ENCODE measurements at places on chromosomes 4 and X. TPM values are rescaled to one million over a fixed set of nuclear protein-coding genes. Genes with fewer than 3 reads are reported as not detected.

DNA sequence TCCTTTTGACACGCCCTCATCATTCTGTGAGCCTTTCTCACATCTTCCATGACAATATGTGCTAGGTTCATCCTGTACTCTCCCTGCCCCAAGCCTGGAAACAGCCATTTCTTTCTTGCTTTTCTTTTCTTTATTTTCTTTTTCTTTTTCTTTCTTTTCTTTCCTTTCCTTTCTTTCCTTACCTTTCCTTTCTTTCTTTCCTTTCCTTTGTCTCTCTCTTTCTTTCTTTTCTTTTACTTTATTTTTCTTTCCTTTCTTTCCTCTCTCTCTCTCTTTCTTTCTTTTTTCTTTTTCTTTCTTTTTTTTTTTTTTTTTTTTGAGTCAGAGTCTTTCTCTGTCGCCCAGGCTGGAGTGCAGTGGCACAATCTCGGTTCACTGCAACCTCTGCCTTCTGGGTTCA, 14.6 kb downstream of the PPP1R3F start:
- no peaks in the 10 kb centered on the region for H3K27me3 ChIP-seq
- no peaks in the 10 kb centered on the region for H3K36me3 ChIP-seq
- H3K4me3 ChIP-seq = no peak overlapping the region
- no peak for DNase-seq
- no peaks in the 10 kb centered on the region for H3K4me1 ChIP-seq

DNA sequence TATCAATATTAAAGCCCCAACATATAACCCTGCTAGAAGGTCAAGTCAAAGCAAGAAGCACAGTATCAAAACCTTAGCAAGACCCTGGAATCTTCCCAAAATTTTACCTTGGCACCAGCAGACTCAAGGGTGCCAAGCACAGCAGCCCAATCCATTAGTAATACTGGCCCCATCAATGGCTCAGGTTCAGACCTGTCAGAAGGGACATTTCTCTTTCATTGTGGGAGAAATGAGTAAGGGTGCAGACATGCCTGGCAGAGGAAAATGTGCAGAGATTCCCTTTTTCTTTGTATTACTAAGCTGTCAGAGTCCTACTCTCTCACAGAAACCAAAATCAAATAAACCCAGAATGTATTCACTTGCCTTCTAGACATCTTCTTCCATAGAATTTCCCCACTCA, 203.9 kb downstream of the EVC2 start:
- H3K4me3 ChIP-seq = no peak overlapping the region
- H3K27ac ChIP-seq = no peak overlapping the region
- no peaks in the 10 kb centered on the region for H3K4me1 ChIP-seq
- no peaks in the 10 kb centered on the region for H3K36me3 ChIP-seq

DNA sequence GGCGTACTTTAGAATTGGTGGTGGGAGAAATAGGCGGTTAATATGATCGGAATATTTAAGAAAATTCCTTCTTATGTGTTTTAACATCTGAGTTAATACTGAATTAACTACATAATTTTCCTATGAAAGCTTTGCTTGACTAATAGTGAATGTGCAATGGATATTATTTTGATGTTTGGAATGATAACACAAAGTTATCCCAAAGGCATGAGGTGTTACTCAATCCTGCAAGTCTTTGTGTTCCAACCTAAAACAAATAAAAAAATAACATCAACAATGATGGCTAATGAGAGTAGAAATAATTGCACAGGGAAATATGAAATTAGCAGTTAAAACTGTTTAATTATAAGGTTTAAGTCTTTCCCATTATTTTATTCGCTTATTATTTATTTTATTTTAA, 183.6 kb upstream of the ARSJ start:
- DNase-seq = no peak
- no peaks in the 10 kb centered on the region for H3K4me1 ChIP-seq
- no peak overlapping the region for H3K4me3 ChIP-seq
- no peaks in the 10 kb centered on the region for H3K36me3 ChIP-seq
- no peak overlapping the region for H3K27ac ChIP-seq

SLC26A1 gene
- not detected for total RNA-seq

GRCh38 chrX:68232206-68232605, 201.1 kb downstream of the OPHN1 start:
- H3K4me1 ChIP-seq = no peaks in the 10 kb centered on the region
- DNase-seq = no peak
- H3K36me3 ChIP-seq = no peaks in the 10 kb centered on the region

DNA sequence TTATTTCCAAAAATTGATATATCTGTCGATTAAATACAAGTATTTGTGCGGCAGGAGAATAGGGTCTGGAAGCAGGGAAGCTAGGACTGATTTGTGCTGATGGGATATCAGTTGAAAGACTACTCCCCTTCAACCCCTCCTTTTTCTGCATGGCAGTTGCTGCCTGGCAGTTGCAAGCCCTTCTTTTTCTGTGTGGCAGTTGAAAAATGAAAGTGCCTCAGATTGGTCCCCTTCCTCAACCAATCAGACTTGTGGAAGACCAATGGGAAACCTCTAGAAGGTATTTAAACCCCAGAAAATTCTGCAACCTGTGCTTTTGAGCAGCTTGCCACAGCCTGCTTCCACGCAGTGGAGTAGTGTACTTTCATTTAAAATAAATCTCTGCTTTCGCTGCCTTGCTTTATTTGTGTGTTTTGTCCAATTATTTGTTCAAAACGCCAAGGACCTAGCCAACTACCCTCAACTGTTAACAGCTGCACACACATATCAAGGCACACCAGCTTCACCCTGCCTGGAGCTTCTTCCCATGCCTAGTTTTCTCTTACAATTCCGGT, 1.5 kb upstream of the TMA16 start:
- peaks cover 9% of the 10 kb centered on the region for H3K4me1 ChIP-seq
- H3K4me3 ChIP-seq = no peak overlapping the region
- no peaks in the 10 kb centered on the region for H3K27me3 ChIP-seq
- DNase-seq = no peak
- H3K36me3 ChIP-seq = no peaks in the 10 kb centered on the region
- no peak overlapping the region for H3K27ac ChIP-seq

TCEAL2 gene
- not detected for total RNA-seq

DNA sequence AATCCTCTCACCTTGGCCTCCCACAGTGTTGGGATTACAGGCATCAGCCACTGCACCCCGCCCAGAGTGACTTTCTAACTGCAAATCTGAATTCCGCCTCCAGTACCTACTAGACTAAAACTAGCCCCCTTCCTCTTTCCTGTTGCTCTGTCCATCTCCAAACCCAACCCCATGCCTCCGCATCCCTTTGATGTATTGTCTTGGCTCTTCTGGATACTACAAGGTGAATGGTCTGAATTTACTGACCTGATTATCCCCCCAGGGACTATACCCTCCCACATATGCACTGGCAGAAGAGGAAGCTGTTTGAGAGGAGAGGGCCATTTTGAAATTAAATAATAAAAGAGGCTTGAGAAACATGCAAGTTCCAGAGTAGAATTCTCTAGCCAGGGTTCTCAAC, 17.7 kb upstream of the TFDP3 start:
- DNase-seq = no peak
- no peaks in the 10 kb centered on the region for H3K27me3 ChIP-seq
- no peaks in the 10 kb centered on the region for H3K36me3 ChIP-seq
- no peak overlapping the region for H3K27ac ChIP-seq
- H3K4me3 ChIP-seq = no peak overlapping the region

RHOXF2 gene
- total RNA-seq = not detected

- DNase-seq = no peak
- H3K4me1 ChIP-seq = no peaks in the 10 kb centered on the region
- H3K4me3 ChIP-seq = no peak overlapping the region
- H3K27me3 ChIP-seq = peaks cover 16% of the 10 kb centered on the region
Measured at GRCh38 chr4:42391355-42391664, 6.0 kb upstream of the SHISA3 start.

DNA sequence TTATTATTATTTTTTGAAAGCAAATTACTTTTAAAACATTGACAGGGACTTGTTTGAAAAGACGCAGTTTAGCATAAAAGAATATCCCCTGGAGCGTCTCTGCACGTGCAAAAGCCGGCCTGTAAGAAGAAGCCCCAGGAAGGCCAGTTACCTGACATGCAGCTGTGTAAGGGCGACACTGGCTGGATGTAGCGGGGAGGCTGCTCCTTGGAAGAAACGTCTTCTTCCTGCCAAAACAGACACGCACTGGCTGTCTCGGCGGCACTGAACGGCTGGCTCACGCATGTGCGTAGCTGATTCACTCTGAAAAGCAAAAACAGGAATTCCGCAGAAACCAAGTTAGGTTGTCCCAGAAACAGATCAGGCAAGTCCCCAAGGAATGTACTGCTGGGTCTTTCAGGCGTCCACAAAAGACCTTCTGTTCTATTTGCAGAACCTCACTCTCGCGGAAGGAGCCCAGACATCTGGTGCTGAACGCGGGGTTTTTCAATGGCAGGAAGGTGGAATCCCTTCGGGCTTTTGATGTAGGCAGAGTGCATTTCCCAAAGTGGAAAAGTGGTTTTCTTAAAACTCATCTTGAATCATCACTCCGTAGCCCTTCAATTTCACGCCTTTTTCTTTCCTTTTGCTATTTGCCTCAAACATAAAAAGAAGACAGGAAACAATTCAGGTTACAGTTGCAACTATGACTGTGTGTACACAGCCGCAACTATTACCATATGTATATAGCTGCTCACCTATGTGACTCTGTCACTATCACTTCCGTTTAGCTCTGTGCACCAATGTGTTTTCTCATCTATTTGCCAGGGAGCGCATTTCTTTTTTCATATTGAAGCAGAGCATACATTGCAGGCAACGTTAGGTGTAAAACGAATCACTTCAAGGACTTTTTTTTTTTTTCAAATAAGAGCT, 38.1 kb upstream of the ARSH start:
- no peak overlapping the region for H3K27ac ChIP-seq
- no peak for DNase-seq
- no peaks in the 10 kb centered on the region for H3K27me3 ChIP-seq
- H3K4me1 ChIP-seq = no peaks in the 10 kb centered on the region
- H3K4me3 ChIP-seq = no peak overlapping the region

SRPX2 gene
- 15.6 TPM for total RNA-seq

DNA sequence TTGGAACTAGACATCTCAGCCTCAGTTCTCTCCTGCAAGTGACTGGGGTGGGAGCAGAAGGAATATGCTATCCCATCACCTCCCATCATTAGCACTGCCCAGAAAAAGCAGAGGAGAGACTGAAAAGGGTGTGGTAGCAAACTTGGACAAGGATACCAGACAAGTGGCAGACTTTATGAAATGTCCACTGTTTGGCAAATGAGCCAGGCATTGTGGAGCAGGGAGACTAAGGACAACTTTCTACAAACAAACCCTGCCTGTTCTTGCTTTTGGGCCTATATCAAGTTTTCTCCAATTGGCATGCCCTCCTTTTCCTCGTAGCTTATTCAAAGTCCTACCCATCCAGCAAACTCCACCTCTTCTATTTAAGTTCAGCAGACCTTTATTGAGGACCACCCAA, 41.6 kb downstream of the ZCCHC12 start:
- peak overlapping the region; percentile 74 for H3K27ac ChIP-seq
- H3K4me3 ChIP-seq = no peak overlapping the region
- no peak for DNase-seq
- no peaks in the 10 kb centered on the region for H3K27me3 ChIP-seq
- H3K4me1 ChIP-seq = no peaks in the 10 kb centered on the region

GAB3 gene
- 0.92 TPM for total RNA-seq

PTPN13 gene
- total RNA-seq = 1.9 TPM

G3BP2 gene
- total RNA-seq = 226 TPM

NALF2 gene
- not detected for total RNA-seq

CHST7 gene
- total RNA-seq = 15.3 TPM

TMSB15C gene
- total RNA-seq = 0.41 TPM

GRCh38 chr4:107896646-107897045, 34.7 kb upstream of the CYP2U1 start:
- H3K36me3 ChIP-seq = no peaks in the 10 kb centered on the region
- H3K4me1 ChIP-seq = no peaks in the 10 kb centered on the region
- no peak overlapping the region for H3K27ac ChIP-seq
- no peak overlapping the region for H3K4me3 ChIP-seq
- no peaks in the 10 kb centered on the region for H3K27me3 ChIP-seq
- DNase-seq = no peak

- no peak overlapping the region for H3K4me3 ChIP-seq
- H3K27me3 ChIP-seq = no peaks in the 10 kb centered on the region
- no peak for DNase-seq
- H3K4me1 ChIP-seq = peaks cover 47% of the 10 kb centered on the region
- peak overlapping the region; percentile 65 for H3K27ac ChIP-seq
Measured at GRCh38 chrX:38636949-38637819, 75.8 kb downstream of the TSPAN7 start.

- DNase-seq = no peak
- H3K36me3 ChIP-seq = no peaks in the 10 kb centered on the region
- H3K27me3 ChIP-seq = no peaks in the 10 kb centered on the region
- peak overlapping the region; percentile 90 for H3K27ac ChIP-seq
- H3K4me3 ChIP-seq = peak overlapping the region; percentile 76
Measured at GRCh38 chr4:105148356-105148755, 1.7 kb downstream of the TET2 start.

- no peak overlapping the region for H3K27ac ChIP-seq
- no peaks in the 10 kb centered on the region for H3K36me3 ChIP-seq
- H3K4me3 ChIP-seq = no peak overlapping the region
- H3K4me1 ChIP-seq = peaks cover 6% of the 10 kb centered on the region
- peak; percentile 19 for DNase-seq
Measured at GRCh38 chr4:182643801-182644682, 273.1 kb downstream of the DCTD start.

GRCh38 chrX:10327651-10328050, 170.9 kb downstream of the CLCN4 start:
- no peaks in the 10 kb centered on the region for H3K27me3 ChIP-seq
- H3K36me3 ChIP-seq = no peaks in the 10 kb centered on the region
- H3K4me1 ChIP-seq = no peaks in the 10 kb centered on the region
- no peak overlapping the region for H3K27ac ChIP-seq

- no peaks in the 10 kb centered on the region for H3K36me3 ChIP-seq
- DNase-seq = no peak
- H3K4me3 ChIP-seq = no peak overlapping the region
- H3K4me1 ChIP-seq = no peaks in the 10 kb centered on the region
- no peaks in the 10 kb centered on the region for H3K27me3 ChIP-seq
- H3K27ac ChIP-seq = no peak overlapping the region
Measured at GRCh38 chr4:96729641-96730040, 889.7 kb downstream of the PDHA2 start.

DNA sequence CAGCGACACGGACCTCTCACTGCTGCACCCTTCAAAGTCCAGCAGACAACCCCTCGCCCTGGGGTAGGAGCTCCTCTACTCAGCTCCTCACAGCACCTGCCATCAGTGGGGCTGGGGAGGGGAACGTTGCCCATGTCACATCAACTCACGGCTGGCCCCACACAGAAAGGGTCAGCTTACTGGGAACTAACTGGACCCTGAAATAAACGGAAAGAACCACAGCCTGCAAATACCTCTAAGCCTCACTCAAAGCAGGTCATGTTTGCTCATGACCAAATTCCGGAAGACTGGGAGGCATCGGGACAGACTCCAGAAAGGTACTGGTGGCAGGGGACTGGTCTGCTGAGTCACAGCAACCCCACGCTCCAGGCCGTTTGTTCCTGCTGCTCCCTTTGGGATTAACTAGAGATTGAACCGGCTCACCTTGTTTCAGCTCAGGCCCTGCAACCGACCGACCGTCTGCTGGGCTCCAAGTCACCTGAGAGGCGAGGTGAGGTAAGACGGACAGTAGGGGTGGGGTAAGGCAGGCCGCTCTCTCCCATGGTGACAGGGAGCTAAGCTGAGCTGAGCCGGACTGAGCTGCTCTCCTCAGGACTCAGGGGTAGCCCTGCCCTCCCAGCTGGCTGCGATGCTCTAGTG, 5.6 kb downstream of the G6PD start:
- H3K36me3 ChIP-seq = no peaks in the 10 kb centered on the region
- H3K4me3 ChIP-seq = no peak overlapping the region
- no peak for DNase-seq

All from gastrocnemius medialis (tissue), 4 donors.